Tibial nerve (tissue), 4 donors: ENCODE measurements at places on chromosomes 13 and 19. TPM values are rescaled to one million over a fixed set of nuclear protein-coding genes. Genes with fewer than 3 reads are reported as not detected.

The PRTN3 gene
- not detected for total RNA-seq

The KIR2DL1 gene
- total RNA-seq = not detected

The FOSB gene
- 2.7 TPM for total RNA-seq

The SOX1 gene
- not detected for total RNA-seq

The ZNF534 gene
- 8.4 TPM for total RNA-seq

The RCBTB2 gene
- total RNA-seq = 9.9 TPM

The ZNF610 gene
- total RNA-seq = 7.2 TPM

The ZNF285 gene
- 6.1 TPM for total RNA-seq

The SNAPC2 gene
- 11.6 TPM for total RNA-seq

The CAMSAP3 gene
- total RNA-seq = not detected

The KASH5 gene
- total RNA-seq = not detected

The ICAM1 gene
- 14.7 TPM for total RNA-seq

The P2RY11 gene
- total RNA-seq = 2.2 TPM

The ZNF528 gene
- 29.5 TPM for total RNA-seq

The PRSS57 gene
- not detected for total RNA-seq

The BCL2L12 gene
- 5.4 TPM for total RNA-seq

The TEX30 gene
- total RNA-seq = 16.0 TPM

The ZNF773 gene
- total RNA-seq = 10.2 TPM

The OPA3 gene
- 6.3 TPM for total RNA-seq

The FARP1 gene
- 21.8 TPM for total RNA-seq

The LPAR6 gene
- 28.6 TPM for total RNA-seq

The NEK3 gene
- 30.6 TPM for total RNA-seq

The TUBA3C gene
- total RNA-seq = not detected

The ZNF460 gene
- total RNA-seq = 68.4 TPM

The ZNF468 gene
- 8.2 TPM for total RNA-seq

The C19orf33 gene
- 627 TPM for total RNA-seq

The UQCR11 gene
- 95.7 TPM for total RNA-seq

The CEACAM20 gene
- total RNA-seq = not detected

The PCSK4 gene
- total RNA-seq = 2.7 TPM

The APOC4 gene
- not detected for total RNA-seq

The GARIN5A gene
- total RNA-seq = not detected

The ERICH4 gene
- not detected for total RNA-seq

The ITGBL1 gene
- total RNA-seq = 72.8 TPM

The RUBCNL gene
- total RNA-seq = 2.0 TPM

The DCLK1 gene
- total RNA-seq = 63.8 TPM

The NPAS1 gene
- total RNA-seq = not detected

The SAE1 gene
- total RNA-seq = 54.0 TPM

The KRTDAP gene
- total RNA-seq = not detected

The SLC25A42 gene
- total RNA-seq = 13.8 TPM

The STARD13 gene
- 70.2 TPM for total RNA-seq

The DAZAP1 gene
- 54.0 TPM for total RNA-seq

The AP1M2 gene
- not detected for total RNA-seq

The SSC5D gene
- 3.9 TPM for total RNA-seq

The ZNF888 gene
- 1.9 TPM for total RNA-seq

The ANGPTL8 gene
- 2.0 TPM for total RNA-seq

The RPS5 gene
- total RNA-seq = 1,215 TPM

The RGS9BP gene
- total RNA-seq = 0.63 TPM

The ELAVL3 gene
- total RNA-seq = not detected

The DDX39A gene
- 136 TPM for total RNA-seq

The CTU1 gene
- 25.5 TPM for total RNA-seq

The ZIC2 gene
- total RNA-seq = not detected

The LRRC25 gene
- 13.8 TPM for total RNA-seq

The ERCC2 gene
- total RNA-seq = 9.4 TPM
